ENCODE measurements at places on chromosomes 5 and 9. TPM values are rescaled to one million over a fixed set of nuclear protein-coding genes. Genes with fewer than 3 reads are reported as not detected.

Gene ZNF366
- 0.96 TPM for total RNA-seq

Gene PRRX2
- total RNA-seq: 0.38 TPM

Gene TSSK1B
- total RNA-seq: not detected

Gene OLFM1
- total RNA-seq: 4.6 TPM

Gene COL23A1
- 0.17 TPM for total RNA-seq

Gene PCAT7
- total RNA-seq: 1.2 TPM

Gene DOCK8
- 13.5 TPM for total RNA-seq

Gene IFNA4
- not detected for total RNA-seq

Gene PTGES
- total RNA-seq: 5.2 TPM

Gene CDH10
- total RNA-seq: not detected

Gene COMMD10
- total RNA-seq: 29.0 TPM

Gene GBGT1
- 14.0 TPM for total RNA-seq

Gene CEMIP2
- 63.6 TPM for total RNA-seq

Gene DCAF12
- 28.7 TPM for total RNA-seq

Gene THG1L
- total RNA-seq: 14.5 TPM

Gene RFX3
- total RNA-seq: 12.0 TPM

Gene CCDC152
- total RNA-seq: 0.94 TPM

Gene C5
- 1.3 TPM for total RNA-seq

Gene NEURL1B
- total RNA-seq: 65.7 TPM

Gene SLCO6A1
- not detected for total RNA-seq

Gene OGN
- 28.3 TPM for total RNA-seq

Gene CAPSL
- total RNA-seq: not detected

Gene KCNT1
- total RNA-seq: not detected

All from mucosa of descending colon (tissue), 3 donors.